ENCODE measurements at places on chromosomes 12 and 14.

GRCh38 chr12:12238605-12239004, 28.2 kb downstream of the LRP6 start:
- no peak for DNase-seq

DNA sequence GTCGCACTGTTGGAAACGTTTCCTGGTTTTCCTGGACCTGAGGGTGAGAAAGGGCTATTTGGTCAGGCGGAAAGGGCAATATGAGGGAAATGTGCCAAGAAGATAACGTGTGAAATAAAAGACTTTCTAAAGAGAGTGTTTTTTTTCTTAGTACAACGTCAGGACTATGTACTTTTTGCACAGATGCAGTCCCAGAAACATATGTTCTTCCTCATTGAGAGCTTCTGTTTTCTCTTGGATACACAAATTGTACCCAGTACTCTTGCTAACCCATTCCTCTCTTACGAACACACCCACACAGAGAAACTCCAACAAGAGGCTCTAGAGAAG, 669 bp upstream of the PKP2 start:
- no peak for DNase-seq

DNA sequence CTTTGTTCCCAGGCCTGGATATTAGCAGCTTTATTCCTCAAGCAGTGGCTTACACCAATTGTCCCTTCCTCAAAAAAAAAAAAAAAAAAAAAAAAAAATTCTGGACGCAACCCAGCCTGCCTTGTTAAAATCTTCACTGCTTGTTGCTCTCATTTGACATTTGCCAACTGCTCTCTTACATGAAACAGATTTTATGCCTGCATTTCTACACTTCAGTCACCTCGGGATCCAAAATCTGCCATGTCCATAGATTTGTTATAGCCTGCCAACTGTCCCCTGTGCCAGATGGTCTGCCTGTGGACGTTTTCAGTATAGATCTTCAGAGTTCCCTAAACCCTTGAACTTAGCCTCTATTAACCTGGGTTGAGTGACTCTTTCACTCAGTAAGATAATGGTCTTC, 651.5 kb downstream of the FSCB start:
- no peak for DNase-seq

GRCh38 chr12:103301642-103302591, 193.9 kb downstream of the C12orf42 start:
- no peak for DNase-seq

DNA sequence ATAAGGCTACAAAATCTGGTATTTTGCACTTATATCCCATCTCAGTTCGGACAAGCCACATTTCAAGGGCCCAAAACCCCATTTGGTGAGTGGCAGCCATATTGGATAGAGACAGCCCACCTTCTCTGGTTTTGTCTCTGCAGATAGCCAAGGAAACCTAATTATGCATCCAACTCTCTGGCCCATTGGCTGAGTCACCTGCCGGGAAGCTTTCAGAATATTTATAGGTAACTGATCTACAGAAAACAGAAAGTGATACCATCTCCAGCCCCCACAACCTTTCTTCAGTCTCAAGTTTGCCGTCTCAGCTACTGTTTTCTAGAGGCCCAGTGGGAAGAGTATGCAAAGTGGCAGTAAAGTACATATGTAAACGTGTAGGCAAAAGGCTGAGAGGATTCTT, 33.7 kb upstream of the PPP1CC start:
- no peak for DNase-seq

- DNase-seq, result no peak
Observed at GRCh38 chr12:52432559-52433207, 1.5 kb downstream of the KRT75 start.

GRCh38 chr14:63262446-63262845, 56.3 kb downstream of the GPHB5 start:
- no peak for DNase-seq

GRCh38 chr12:33994857-33995808, 27.2 kb upstream of the ALG10 start:
- no peak for DNase-seq

DNA sequence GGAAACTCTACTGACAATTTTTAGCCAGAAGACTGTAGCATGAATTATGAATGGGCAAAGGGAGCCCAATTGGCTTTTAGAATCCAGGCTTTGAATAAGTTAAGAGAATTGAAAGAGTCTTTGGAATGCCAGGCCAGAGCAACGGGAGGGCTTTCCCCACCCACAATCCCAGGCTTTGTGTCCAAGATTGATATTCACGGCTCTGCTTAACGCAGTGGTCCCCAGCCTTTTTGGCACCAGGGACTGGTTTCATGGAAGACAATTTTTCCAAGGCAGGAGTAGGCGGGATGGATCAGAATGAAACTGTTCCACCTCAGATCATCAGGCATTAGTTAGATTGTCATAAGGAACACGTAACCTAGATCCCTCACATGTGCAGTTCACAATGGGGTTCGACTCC, 79.6 kb downstream of the EPS8 start:
- no peak for DNase-seq

DNA sequence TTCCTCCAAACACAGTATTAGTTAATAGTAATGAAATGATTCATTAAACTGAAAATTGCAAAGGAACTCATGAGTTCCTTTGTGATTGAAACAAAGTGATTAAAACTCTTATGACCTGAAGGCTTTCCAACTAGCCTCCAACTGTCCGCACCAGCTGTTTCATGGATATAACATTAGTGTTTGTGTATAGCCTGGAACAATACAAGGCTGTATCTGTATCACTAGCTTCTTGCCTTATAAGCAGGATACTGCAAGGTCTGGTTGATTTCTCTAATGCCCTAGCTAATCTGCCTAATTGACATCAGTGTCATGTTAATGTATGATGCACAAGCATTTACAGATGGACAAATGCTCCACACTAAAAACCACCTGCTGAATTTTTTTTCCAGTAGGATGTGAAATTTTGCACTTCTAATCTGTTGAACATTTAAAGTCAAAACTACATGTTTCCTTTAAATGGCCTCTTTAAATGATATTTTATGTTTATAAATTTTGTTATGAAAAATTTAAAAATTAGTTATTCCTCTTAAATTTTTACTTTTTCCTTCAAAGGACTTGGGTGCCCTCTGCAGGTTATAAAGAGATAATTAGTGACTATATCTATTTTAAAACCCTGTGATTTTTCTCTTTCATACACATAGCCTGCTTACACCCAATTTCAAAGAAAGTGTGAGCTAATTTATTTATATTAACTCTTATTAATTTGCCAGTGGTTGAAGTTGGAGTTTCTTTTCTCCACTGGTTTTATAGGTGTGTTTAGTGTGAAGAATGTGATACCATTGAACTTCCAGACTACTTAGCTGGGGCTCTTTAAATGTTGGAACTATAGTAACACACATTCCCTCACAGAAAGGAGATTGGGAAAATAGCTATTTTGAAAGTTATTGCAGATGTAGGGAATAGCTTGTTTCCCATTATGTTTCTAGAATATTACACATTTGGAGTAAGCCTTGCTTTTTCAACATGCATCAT, 25.4 kb downstream of the AP5M1 start:
- DNase-seq, result no peak

DNA sequence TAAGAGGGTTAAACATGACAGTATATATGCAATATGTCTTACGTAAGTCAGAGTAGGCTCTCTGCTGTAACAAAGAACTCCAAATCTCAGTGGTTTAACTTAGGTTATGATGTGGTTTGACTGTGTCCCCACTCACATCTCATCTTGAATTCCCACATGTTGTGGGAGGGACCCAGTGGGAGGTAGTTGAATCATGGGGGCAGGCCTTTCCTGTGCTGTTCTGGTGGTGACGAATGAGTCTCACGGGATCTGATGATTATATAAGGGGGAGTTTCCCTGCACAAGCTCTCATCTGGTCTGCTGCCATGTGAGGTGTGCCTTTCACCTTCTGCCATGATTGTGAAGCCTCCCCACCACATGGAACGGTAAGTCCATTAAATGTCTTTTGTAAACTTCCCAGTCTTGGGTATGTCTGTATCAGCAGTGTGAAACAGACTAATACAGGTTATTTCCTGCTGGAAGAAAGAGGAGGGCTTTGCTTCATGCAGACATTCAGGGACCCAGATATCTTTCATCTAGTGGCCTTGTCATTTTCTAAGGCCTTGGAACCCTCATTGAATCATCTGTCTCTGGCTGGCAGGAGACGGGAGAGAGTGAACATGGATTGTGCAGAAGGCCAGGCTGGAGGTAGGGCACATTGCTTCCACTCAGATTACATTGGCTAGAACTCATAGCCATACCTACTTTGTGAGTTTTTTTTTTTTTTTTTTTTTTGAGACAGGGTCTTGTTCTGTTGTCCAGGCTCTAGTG, 96.1 kb downstream of the CRADD start:
- no peak for DNase-seq

- no peak for DNase-seq
Observed at GRCh38 chr12:67649570-67650387, 1.2 kb downstream of the DYRK2 start.

DNA sequence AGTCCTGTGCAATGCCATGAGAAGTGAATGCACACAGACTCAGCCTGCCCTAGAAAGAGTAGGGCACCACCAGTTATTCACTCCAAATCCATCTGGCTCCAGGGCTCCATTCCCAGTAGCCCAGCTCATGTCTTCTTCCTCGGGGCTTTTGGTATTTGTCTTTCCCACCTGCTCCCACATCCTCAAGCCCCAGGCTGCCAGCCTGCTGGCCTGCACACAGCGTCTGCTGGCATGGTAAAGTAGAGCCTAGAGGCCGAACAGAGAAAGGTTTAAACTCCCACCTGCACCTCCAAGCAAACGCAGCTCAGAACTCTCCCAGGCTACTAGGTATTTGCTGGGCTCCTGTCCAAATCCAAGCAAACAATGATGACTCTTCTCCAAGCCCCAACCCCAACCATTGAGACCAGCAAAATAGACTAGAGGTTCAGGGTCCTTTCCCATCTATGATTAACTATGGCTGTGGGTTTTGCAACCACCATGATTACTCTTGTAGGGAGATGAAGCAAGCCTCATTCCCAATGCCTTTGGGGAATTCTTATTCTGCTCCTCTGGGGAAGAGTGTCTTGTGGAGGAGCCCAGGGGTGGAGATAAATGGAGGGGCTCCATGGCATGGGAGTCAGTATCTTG, 5.2 kb upstream of the VDR start:
- no peak for DNase-seq

DNA sequence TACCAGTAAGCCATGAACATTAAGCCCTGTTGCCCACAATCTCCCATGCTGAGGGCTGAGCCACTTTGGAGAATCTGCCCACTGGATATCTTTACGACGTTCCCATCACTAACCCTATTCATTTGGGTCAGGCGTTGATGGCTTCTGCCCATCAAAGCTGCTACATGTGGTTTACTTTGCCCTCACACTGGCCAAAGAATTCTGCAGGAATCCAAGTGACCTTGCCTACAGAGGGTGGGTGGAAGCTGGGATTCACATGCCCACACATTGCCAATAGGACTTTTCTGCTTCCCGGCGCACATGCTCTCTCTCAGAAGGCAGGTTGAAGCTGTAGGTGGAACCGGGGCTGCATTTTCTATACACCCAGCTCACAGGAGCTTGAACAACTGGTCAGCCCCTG, 28.3 kb downstream of the OAS2 start:
- DNase-seq, result no peak

- DNase-seq, result no peak
Observed at GRCh38 chr12:56951582-56952339, 5.6 kb downstream of the RDH16 start.

DNA sequence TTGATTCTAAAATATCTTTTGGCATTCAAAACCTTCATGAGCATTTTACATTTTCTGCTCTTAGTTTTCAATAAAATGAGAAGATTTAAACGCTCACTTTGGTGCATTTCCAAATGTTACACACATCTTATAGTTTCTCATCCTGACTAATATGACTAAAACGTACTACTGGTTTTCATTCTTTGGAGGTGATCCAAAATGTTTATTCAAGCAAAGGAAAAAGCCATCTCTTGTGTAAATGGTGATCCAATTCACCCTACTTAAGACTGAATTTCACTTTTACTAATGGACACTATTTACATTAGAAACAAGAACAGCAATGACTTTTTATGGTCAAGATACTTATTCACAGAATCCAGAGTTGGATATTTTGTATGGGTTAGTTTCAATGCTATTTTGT, 86.6 kb downstream of the KITLG start:
- DNase-seq, result no peak

- no peak for DNase-seq
Observed at GRCh38 chr12:124765581-124766489, 97.8 kb downstream of the SCARB1 start.

GRCh38 chr12:46786774-46787173, 39.0 kb downstream of the SLC38A4 start:
- DNase-seq, result no peak
